ENCODE measurements at places on chromosomes 11 and 22.
A peak's percentile ranks its signal among the peaks of the same experiment; 100 is the strongest.

DNA sequence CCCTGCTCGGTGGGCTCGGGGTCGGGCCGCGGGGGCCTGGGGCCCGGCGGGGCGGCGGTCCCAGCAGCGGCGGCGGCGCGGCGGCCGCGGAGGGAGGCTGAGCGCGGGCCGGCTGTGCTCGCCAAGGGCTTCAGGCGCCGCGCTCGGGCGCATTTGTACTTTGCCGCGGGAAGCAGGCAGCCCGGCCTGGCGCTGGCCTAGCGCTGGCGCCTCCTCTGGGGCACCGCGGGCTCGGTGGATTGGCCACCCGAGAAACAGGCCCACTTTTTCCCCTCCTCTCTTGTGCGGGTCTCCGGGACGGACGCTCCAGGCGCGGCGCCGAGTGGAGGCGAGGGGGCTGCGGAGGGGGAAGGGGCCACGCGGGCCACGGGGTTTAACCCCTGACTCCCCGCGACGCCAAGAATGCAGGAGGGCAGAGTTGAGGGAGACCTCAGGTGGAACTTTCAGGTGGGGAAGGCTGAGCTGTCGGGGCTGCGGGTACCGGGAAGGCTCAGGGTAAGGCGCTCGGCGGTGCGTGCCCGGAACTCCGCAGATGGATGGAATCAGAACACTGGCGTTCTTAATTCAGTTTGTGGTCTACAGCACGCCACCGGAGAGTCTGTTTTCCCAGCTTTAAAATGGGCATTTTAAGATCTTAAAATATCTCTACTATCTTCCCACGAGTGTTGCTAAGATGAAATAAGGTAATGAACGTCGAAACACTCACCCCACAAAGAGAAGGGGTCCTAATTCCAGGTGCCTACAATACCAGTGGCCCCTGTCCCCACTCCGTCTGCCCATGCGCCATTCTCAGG, at the start of gene CHRDL2:
TSS of gene CHRDL2 (minus strand) at position 126 of the 794 bp plus-strand sequence. CDS start 538 bp downstream, outside the sequence.
- peak; percentile 45 for DNase-seq

- DNase-seq, result no peak
Measured at GRCh38 chr11:96130061-96130620, 206.2 kb upstream of the MTMR2 start.

GRCh38 chr22:37421468-37421877, 5.8 kb downstream of the ELFN2 start:
- no peak for DNase-seq

DNA sequence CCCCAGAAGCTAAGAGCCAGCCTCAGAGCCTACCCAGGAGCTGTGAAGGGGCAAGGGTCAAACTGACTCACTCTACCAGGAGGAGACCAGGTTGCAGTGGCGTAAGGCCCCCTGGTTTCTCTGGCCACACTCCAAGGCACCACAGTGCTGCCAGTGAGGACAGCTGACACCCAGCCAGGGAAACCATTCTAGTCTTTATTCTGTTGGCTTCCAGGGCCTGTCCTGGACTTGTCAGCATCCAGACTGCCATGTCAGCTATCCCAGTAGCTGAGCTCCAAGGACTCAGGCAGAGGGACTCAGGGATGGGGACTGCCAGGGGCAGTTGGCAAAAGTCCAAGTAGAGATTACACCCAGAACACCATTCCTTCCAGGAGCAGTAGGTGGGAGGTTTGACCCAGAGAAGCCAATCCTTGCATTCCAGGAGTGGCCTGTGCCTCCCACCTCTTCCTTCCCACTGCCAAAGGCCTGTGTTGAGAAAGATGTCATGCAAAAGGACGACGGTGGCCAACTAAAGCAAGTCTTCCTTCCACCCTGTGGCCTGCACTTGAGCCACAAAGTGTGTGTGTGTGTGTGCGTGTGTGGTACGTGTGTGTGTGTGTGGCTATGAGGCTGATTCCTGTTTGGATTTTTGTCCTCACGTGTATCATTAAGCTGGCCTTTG, 3.6 kb upstream of the MAPK8IP1 start:
- peak; percentile 29 for DNase-seq

GRCh38 chr11:61176446-61176845, 15.2 kb upstream of the VPS37C start:
- no peak for DNase-seq

- DNase-seq, result no peak
Measured at GRCh38 chr22:23827351-23827995, 11.3 kb downstream of the DERL3 start.

- peak; percentile 30 for DNase-seq
Measured at GRCh38 chr22:21791635-21792625, 56.3 kb upstream of the YPEL1 start.

DNA sequence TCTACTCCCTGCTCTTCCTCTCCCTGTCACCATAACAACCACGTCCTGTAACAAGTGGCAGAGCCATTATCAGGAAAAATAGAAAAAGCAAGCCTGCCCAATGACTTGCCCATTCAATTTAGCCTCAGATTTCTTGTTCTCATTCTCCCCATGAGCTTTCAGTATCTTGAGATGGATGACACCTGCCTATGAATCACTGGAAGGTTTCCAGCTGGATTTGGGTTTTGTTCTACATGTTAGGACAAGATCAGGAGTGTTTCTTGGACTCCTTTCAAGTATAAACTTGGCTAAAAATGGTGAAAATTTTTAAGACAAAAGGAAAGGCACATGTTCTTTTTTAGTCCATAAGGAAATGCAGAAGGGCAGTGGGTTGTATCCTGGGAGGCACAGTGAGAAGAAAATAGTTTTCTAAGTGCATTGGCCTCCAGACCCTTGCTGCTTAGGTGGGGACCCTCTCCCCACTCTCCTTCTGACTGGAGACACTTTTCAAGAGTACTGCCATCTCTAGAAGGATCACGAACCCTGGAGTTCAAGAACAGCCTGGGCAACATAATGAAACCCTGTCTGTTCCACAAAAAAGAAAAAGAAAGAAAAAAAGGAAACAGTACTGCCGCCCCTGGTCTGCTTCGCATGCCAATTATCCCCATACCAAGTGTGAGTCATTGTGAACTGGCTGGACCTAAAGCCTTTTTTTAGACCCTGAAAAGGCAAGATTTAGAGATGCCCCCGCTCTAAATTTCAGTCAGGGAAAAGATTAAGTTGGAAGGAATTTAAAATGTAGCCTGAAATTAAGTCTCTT, 51.0 kb downstream of the MTNR1B start:
- peak; percentile 90 for DNase-seq

DNA sequence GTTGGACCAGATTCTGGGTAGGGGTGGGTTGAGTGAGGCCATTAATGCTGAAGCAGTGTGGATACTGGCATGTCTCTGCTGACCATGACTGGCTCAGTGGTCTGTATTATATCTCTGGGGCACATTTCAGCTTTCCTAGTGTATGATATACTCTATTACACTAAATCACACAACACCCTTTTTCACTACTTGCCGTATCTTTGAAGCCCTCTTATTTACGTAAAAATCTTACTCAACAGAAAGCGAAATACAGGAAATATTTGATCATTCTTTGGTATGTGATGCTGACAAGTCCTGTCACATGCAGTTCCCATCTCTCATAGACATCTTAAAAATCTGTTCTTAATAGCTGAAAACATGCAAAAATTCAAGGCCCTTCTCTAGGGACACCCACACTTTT, 40.3 kb downstream of the OR5B17 start:
- DNase-seq, result peak; percentile 55

- no peak for DNase-seq
Measured at GRCh38 chr11:13216711-13217075, 60.9 kb upstream of the BMAL1 start.

DNA sequence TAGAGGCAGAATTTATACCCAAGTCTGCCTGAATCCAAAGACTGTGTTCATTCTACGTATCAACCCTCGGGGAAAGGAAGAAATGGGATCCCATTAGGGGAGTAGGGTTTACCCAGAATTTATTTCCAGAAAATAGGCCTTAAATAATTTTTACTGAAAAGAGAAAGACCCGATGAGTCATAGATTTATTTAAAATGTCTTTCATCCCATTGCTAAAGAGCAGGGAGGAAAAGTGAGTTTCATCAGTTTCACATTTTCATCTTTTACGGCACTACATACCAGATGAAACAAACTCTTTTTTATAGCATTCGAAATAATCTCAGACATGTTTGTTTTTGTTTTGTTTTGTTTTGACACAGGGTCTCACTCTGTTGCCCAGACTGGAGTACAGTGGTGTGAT, 31.3 kb downstream of the SLC1A2 start:
- no peak for DNase-seq

GRCh38 chr11:44626645-44627044, 61.2 kb downstream of the CD82 start:
- no peak for DNase-seq

GRCh38 chr11:60631944-60632343, 67.5 kb upstream of the MS4A8 start:
- DNase-seq, result no peak

- DNase-seq, result peak; percentile 78
Measured at GRCh38 chr11:116732271-116733042, 40.3 kb downstream of the BUD13 start.

GRCh38 chr11:117744471-117745150, 52.4 kb downstream of the DSCAML1 start:
- no peak for DNase-seq

GRCh38 chr11:62652161-62653006, 718 bp downstream of the INTS5 start:
- DNase-seq, result no peak

Measured in fibroblast of pulmonary artery (primary cell).